HEK293T (cell line): ENCODE measurements at places on chromosomes 16 and 17.

DNA sequence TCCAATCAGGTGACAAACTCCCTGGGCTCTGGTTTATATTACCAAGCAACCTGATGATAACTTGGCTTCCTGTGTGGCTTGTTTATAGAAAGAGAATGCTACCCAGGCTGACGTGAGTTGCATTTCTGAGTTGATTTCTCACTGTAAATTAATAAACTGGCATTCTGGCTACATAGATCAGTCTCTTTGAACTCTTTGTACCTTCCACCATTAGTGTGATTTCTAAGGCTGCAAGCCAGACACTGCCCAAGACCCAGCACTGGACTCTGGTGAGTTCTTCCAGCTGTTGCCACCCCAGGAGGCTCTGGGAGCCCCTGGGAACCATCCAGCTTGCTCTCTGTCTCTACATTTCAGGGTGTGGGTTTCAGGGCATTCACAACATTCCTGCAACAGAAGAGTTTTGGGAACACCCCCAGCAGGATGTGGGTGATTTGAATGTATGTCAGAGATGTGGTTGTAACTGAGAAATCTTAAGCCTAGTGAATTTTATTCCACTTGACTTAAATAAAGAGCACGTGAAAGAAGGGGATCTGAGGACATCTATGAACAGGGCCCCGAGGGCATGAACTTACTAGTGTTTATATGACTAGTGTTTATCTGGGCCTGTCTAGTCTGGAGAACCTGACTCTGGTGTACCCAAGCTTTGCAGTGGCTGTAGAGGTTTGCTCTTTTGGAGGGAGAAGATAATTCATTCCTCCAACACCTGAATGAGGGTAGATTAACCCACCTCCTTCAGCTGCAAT, 30.3 kb upstream of the LRRC37A start:
- no peak for DNase-seq

GRCh38 chr17:59508999-59509625, 56.3 kb upstream of the DHX40 start:
- DNase-seq = no peak

DNA sequence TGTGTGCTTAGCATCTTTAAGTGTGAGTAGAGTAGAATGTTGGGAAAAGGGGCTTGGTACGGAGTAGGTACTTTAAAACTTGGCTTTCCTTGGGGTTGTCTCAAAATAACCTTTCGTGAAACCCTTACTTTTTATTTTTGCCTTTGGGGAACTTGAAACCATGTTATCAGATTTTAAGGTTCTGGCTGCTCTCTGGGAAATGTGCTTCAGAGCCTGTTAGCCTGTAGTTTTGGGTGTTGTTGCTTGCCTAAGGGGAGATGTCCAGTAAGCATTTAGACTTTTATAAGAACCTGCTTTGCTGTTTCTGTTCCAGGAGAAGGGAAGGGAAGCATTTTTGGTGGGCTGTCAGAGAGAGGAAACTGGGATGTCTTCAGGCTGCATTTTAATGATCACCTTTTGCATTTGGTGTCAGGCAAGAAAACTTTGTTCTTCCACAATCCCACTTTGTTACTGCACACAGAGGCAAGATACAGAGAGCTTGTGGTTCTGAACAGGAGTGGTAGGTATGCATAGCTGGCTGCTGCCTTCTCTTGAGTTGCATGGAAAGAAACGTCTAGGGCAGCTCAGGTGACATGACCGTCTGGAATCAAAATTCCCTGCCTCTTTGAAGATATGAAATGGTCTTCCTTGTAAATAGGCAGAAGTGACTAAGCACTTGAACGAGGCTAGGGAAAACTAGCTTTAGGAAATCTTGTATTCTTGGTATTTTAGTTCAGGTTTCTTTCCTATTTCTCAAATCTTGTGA, 1.7 kb downstream of the RABEP1 start:
- no peak for DNase-seq

- DNase-seq = no peak
Observed at GRCh38 chr17:66843627-66844026, 8.7 kb downstream of the CACNG5 start.

GRCh38 chr17:79848370-79848766, 9.1 kb upstream of the CBX4 start:
- no peak for DNase-seq

DNA sequence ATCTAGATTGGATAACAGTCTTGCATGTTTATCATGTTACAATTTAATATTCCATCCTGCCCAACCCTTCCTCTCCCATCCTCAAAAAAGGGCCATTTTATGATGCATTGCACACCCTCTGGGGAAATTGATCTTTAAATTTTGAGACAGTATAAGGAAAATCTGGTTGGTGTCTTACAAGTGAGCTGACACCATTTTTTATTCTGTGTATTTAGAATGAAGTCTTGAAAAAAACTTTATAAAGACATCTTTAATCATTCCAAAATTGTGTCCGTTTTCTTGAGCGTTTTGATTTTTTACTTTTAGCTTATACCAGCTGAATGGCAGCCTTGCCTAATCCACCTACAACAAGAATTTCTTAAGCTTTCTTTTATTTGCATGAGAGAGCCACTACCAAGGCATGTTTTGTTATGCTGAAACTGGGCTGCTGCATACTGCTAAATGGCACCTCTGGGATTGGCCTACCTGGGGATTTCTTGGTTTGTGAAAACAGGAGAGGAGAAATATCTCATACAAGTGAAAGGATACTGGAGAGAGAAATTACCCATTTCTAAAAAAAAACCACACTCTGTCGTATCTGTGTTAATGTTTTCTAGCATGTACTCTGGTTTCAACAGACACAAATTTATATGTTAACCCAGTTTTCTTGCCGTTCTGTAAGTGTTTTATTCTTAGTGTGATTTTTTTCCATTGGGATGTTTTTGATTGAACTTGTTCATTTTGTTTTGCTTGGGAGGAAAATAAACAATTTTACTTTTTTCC, 52.2 kb downstream of the TUBD1 start:
- DNase-seq = no peak

DNA sequence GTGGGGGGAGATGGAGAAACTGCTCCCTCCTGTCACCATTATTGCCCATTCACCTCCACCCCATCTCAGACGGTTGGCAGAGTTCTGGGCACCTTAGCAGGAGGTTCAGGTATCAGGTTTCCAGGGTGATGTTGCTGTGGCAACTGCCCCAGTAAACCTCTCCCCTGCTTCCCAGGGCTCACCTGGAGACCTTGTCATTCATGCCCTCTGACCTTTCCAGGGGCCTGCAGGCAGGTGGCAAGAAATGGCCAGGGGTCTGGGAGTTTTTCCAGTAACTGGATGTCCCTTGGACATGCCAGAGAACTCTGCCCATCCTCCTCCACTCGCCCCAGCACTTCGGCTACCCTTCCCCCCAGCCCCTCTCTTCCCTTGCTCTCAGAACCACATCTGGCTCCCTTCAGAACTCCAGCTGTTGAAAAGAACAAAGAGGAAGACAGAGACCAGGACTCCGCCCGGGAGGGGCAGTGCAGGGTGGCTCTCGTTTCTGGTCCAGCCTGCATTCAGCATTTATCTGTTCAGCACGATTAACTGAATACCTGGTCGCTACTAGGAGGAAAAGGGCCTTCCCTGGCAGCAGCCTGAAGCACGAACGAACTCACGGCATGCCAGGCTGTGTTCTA, 8.5 kb downstream of the MLLT6 start:
- DNase-seq = no peak

DNA sequence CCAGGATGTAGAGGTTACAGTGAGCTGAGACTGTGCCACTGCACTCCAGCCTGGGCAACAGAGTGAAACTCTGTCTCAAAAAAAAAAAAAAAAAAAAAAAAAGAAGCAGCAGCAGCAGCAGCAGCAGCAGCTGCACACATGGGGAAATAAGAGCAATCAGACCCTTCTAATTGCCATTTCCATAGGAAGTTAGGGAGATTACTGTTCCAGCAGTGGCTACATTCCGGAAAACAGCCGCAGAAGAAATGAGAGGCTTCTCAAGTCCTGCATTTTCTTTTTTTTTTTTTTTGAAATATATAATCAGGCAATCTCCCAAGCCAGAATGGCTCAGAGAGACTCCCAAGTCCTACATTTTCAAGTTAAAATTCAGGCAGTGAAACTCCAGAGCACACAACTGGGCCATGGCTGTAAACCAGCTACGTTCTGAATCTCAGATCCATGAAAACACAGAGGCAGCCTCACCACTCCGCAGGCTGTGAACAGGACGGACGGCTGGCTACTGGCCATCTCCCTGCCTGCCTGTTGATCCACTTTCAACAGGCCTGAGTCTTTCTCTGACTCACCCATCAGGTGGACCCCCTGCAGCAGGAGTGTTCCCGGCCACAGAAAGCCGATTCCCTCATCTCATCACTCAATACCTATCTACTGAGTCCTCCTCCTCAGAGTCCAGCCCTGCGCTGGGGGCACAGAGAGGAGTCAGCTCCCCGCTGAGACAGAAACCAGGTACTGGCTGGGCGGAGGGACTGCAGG, 15.0 kb downstream of the TRPV1 start:
- no peak for DNase-seq

DNA sequence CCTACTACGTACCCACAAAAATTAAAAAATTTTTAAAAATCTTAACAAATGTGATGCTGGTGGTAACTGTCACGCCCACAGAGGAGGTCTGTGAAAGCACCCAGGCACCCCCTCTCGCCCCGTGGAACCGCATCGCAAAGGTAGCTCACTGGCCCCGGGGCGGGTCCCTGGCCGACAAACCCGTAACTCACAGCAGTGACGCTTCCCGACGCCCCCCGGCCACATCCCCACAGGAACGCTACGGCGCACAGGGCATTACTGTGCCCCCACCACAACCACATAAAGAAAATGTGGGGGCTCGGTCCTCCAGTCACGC, 366 bp downstream of the ANKS3 start:
- no peak for DNase-seq

DNA sequence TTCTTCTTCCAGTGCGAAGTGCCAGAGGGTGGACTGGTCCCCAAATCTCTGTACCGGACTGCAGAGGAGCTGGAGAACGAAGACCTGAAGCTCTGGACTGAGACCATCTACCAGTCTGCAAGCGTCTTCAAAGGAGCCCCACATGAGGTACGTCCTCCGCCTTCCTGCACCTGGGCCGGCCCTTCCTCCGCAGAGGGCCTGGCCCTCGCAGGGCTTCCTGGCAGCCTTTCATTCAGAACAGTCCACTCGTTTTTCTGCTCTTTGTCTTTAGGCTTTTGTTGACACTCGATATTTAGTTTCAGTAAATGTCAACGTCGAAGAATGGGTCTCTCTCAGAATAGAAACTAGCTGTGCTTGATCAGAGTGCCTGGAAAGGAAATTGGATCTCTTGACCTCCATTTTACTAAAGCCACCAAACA, 68.6 kb downstream of the SEC14L1 start:
- no peak for DNase-seq

DNA sequence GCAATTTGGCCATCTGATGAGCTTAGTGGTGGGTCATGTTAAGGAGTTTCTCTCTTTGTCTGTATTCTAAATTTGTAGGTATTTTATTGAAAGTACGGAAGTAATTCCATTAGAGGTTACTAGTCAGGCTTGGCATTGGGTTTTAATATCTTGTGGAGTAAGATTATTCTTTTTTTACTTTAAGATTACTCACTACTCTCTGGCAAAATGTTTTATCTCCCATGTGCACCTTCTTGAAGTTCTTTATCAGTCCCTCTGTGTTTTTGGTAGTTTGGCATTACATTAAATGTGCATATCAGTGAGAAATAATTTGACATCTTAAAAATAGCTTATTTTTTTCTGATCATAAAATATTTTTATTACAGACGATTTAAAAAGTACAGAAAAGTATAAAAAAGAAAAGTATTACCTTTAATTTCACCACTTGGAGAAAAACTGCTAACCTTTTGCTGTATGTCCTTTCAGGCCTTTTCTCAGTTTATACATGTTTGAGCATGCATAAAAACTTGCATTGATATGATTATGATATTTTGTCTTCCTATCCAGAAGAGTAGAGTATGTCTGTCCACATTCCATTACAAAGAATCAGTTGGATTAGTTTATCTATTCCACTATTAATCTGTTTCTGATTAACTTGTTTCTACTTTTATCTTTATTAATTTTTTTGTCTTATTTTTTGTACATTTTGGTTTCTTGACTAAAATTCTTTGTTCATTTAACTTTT, 198.3 kb downstream of the SPECC1 start:
- DNase-seq = no peak

DNA sequence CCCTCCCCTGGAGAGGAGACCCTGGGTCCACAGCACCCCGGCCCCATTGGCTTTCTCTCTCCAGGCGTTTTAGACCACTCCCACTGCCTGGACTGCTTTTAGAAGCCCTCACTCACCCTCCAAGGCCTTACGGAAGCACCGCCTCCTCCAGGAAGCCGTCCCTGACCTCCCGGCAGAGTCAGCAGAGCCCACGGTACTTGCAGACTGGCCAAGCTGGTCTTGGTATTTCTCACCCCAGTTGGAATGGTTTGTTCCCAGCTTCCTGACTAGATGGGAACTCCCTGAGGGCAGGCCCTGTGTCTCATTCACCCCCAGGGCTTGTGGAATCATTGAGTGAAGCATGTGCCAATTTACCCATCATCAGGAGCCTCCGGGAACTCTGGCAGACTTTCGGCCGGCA, 9.2 kb downstream of the SCGB1C2 start:
- no peak for DNase-seq

DNA sequence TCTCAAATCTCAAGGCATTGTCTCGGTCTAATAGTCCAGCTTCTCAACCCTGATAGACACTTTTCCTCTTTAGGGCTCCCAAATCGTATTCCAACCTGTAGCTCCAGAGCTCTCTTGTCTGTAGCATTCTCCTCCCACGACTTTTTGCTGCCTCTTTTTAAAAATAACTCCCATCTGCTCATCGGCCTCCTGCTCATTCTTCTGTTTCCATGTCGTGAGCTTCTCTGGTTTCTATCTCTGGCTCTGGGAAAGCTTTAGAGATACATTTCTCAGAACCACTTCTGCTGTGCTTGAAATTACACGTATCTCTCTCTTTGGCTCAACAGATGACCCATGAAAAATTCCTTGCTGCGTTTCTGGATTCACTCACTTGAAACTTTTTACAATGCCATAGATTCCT, 609.6 kb upstream of the C16orf82 start:
- DNase-seq = no peak

GRCh38 chr16:48963901-48964615, 317.6 kb downstream of the CBLN1 start:
- DNase-seq = no peak

DNA sequence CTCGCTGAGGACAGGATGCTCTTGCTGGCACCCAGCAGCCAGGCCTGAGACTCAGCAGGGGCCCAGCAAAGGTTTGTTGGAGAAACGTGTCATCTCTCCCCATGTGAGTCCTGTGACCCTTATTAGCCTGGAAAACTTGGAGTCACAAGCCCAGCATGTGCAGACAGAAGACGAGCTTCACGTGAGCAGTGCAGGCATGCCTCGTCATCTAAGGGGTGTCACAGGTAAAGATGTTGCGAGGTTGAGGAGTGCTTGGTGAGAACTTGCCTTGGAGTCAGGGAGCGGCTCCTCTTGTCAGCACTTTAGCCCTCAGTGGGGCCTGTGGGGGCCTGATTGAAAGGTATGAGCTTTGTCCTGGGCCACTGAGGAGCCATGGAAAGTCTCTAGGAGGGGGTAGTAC, 2.1 kb upstream of the CTRL start:
- no peak for DNase-seq

- no peak for DNase-seq
Observed at GRCh38 chr16:676913-677312, 1.4 kb downstream of the RHBDL1 start.

- DNase-seq = peak; percentile 61
Observed at GRCh38 chr17:76793775-76794174, 55.9 kb downstream of the MFSD11 start.
